ENCODE measurements at places on chromosomes 6 and 20.

GRCh38 chr6:52233975-52234823, 10.1 kb downstream of the IL17F start:
- no peaks in the 10 kb centered on the region for H3K4me1 ChIP-seq
- H3K36me3 ChIP-seq: no peaks in the 10 kb centered on the region
- H3K27me3 ChIP-seq: no peaks in the 10 kb centered on the region
- H3K27ac ChIP-seq: no peak overlapping the region
- H3K4me3 ChIP-seq: no peak overlapping the region

GRCh38 chr6:69179681-69180080, 544.6 kb downstream of the ADGRB3 start:
- DNase-seq: no peak
- no peaks in the 10 kb centered on the region for H3K36me3 ChIP-seq
- H3K27me3 ChIP-seq: no peaks in the 10 kb centered on the region
- no peaks in the 10 kb centered on the region for H3K4me1 ChIP-seq

- H3K27me3 ChIP-seq: no peaks in the 10 kb centered on the region
- no peaks in the 10 kb centered on the region for H3K36me3 ChIP-seq
- H3K4me1 ChIP-seq: no peaks in the 10 kb centered on the region
- no peak overlapping the region for H3K4me3 ChIP-seq
Measured at GRCh38 chr6:93243231-93243778, 176.1 kb downstream of the EPHA7 start.

- no peaks in the 10 kb centered on the region for H3K4me1 ChIP-seq
- H3K4me3 ChIP-seq: no peak overlapping the region
- H3K27ac ChIP-seq: no peak overlapping the region
Measured at GRCh38 chr20:707451-708110, 32.0 kb upstream of the SCRT2 start.

DNA sequence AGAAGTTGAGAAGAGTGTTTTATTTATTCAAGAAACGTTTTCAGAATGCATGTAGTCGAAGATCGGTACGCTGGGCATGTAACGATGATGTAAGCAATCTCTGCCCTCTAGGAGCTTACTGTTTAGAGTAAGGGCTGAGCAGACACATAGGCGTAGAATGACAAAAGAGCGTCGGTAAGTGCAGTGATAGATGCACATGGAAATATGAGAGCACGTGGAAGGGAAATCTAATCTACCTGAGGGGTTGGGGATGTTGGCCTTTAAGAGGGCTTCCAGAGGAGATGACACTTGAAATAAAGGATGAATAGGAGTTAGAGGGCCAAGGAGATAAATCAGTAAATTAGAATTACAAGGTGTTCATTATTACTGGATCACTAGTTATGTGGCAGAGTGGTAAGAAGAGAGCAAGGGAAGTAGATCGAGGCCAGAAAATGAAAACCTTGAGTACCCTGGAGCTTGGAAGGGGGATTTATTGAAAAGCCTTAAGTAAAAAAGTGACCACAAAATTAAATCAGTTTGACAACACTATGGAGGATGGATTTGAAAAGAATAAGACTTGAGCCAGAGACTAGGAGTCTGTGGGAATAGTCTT, 782 bp downstream of the TRMT11 start:
- H3K36me3 ChIP-seq: peaks cover 3% of the 10 kb centered on the region
- no peaks in the 10 kb centered on the region for H3K27me3 ChIP-seq
- peak overlapping the region; percentile 89 for H3K27ac ChIP-seq

DNA sequence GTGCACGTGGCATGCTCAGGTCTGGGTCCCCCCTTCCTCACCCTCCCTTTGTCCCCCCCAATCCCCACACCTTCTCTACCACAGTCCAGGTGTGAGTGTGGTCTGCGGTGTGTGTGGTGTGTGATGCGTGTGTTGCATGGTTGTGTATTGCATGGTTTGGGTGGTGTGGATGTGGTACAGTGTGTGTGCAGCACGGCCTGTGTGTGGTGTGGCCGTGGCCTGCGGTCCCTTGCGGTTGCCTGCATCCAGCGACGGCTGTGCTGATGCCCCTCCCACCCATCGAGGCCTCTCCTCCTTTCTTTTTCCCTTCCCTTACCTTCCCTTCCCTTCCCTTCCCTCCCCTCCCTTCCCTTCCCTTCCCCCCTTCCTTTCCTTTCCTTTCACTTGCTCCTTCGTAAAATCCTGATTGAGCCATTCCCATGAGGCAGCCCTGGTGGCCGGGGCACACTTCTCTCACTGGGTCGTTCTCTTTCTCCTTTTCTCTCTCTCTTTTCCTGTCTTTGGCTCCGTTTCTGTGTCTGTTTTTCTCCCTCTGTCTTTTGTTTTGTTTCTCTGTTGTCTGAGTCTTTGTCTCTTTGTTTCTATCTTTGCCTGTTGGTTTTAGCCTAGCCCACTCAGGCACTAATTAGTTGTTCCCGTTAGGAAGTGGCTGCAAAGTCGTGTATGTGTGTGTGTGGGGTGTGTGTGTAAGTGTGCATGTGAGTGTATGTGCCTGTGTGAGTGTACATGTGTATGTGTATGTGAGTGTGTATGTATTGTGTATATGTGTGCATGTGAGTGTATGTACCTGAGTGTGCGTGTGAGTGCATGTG, 65.7 kb downstream of the SRC start:
- H3K36me3 ChIP-seq: no peaks in the 10 kb centered on the region
- H3K27ac ChIP-seq: no peak overlapping the region
- H3K27me3 ChIP-seq: no peaks in the 10 kb centered on the region
- H3K4me3 ChIP-seq: no peak overlapping the region
- DNase-seq: no peak

- no peak overlapping the region for H3K4me3 ChIP-seq
- no peaks in the 10 kb centered on the region for H3K27me3 ChIP-seq
- H3K36me3 ChIP-seq: no peaks in the 10 kb centered on the region
- peaks cover 15% of the 10 kb centered on the region for H3K4me1 ChIP-seq
Measured at GRCh38 chr20:48154040-48154765, 368.9 kb upstream of the SULF2 start.

GRCh38 chr6:166115609-166116008, 52.0 kb downstream of the TBXT start:
- no peak overlapping the region for H3K4me3 ChIP-seq
- H3K36me3 ChIP-seq: no peaks in the 10 kb centered on the region
- no peaks in the 10 kb centered on the region for H3K27me3 ChIP-seq
- H3K27ac ChIP-seq: no peak overlapping the region
- DNase-seq: no peak

DNA sequence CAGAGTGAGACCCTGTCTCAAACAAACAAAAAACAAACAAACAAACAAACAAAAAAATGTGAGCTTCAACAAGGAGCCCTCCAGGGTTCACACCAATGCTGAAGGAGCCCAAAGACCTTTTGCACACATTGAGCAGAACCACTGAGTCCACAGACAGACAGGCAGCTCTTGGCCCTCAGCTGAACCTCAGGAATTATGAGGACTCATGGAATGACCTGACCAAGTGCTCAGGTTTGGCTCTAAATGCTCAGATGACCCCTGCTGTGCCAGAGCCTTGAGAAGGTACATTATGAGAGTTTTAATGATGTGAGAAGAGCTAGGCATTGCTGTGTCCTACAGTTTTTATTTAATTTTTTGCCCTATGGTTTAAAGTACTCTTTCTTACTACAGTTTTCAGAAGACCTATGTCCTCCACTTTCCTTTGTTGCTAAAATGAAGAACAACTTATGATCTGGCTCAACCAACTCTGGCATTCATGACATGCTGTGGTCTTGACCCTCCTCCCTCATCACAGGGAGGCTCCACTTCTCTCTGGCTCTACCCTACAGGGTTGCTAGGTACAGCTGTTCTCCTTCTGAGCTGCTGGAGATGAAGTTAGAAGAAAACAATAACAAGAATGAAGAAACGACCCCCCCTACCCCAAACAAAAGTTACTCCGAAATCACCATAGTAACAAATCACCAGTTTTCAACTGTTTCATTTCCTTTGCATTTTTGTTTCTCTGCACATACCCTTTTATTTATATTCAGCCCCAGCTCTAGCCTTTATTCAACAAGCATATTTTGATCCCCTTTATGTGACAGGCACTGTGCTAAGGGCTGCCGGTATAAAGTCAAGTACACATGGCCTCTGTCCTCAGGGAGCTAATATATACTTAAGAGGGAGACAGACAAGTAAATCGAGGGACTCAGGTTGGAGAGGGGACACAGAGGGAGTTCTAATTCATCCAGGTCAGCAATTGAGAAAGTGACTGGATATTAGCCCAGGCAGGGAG, 128.7 kb upstream of the TRAF3IP2 start:
- H3K36me3 ChIP-seq: no peaks in the 10 kb centered on the region
- DNase-seq: no peak
- no peaks in the 10 kb centered on the region for H3K27me3 ChIP-seq
- no peak overlapping the region for H3K27ac ChIP-seq
- no peak overlapping the region for H3K4me3 ChIP-seq

DNA sequence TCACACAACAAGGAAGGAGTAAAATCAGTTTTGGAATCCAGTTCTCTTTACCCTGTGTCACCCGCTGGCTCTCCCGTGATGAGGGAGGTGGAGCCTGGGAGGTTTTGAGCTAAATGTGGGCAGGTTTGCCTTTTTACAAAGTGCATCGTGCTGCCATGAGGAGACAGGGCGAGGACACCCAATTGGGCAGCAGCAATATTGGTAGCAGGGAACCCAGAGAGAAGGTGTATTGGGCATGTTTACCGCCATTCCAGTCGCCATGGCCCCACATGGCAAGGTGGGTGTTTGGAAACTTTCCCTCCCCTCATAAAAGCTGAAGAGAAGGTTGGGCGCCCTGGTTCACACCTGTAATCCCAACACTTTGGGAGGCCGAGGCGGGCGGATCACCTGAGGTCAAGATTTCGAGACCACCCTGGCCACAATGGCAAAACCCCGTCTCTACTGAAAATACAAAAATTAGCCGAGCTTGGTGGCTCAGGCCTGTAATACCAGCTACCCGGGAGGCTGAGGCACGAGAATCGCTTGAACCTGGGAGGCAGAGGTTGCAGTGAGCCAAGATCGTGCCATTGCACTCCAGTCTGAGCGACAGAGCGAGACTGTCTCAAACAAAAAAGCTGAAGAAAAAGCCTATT, 3.5 kb upstream of the UBE2V1 start:
- peaks cover 52% of the 10 kb centered on the region for H3K4me1 ChIP-seq
- H3K4me3 ChIP-seq: peak overlapping the region; percentile 50
- H3K27ac ChIP-seq: peak overlapping the region; percentile 65
- H3K36me3 ChIP-seq: no peaks in the 10 kb centered on the region
- no peak for DNase-seq

GRCh38 chr6:162343936-162344645, 383.5 kb downstream of the PRKN start:
- no peak for DNase-seq
- no peak overlapping the region for H3K27ac ChIP-seq
- H3K4me1 ChIP-seq: peaks cover 12% of the 10 kb centered on the region
- no peaks in the 10 kb centered on the region for H3K27me3 ChIP-seq
- no peak overlapping the region for H3K4me3 ChIP-seq

GRCh38 chr20:15476781-15477180, 1096.5 kb downstream of the KIF16B start:
- H3K4me3 ChIP-seq: no peak overlapping the region
- H3K4me1 ChIP-seq: no peaks in the 10 kb centered on the region
- H3K36me3 ChIP-seq: no peaks in the 10 kb centered on the region
- no peaks in the 10 kb centered on the region for H3K27me3 ChIP-seq

DNA sequence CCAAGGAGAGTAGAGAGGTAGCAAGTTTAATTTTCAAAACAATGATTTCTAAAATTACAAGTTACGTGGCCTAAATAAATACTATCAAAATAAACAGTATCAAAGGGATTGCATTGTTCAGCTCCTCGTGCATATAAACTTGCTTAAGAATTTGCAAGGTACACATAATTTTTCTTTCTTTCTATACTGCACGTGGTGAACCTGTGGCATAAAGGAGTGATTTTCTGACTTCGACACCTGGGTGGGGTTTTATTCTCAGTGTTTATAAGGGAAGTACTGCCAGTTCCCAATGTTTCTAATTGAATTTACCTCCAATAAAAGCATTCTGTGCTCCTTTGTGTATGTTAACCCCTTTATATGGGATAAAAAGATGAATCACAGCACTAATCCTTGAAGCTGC, 50.1 kb upstream of the C20orf144 start:
- H3K36me3 ChIP-seq: peaks cover 8% of the 10 kb centered on the region
- H3K27me3 ChIP-seq: no peaks in the 10 kb centered on the region
- no peak overlapping the region for H3K27ac ChIP-seq
- no peaks in the 10 kb centered on the region for H3K4me1 ChIP-seq
- H3K4me3 ChIP-seq: no peak overlapping the region

- peak overlapping the region; percentile 16 for H3K27ac ChIP-seq
- no peak overlapping the region for H3K4me3 ChIP-seq
- DNase-seq: no peak
Measured at GRCh38 chr6:169799474-169799926, 48.1 kb downstream of the ERMARD start.

DNA sequence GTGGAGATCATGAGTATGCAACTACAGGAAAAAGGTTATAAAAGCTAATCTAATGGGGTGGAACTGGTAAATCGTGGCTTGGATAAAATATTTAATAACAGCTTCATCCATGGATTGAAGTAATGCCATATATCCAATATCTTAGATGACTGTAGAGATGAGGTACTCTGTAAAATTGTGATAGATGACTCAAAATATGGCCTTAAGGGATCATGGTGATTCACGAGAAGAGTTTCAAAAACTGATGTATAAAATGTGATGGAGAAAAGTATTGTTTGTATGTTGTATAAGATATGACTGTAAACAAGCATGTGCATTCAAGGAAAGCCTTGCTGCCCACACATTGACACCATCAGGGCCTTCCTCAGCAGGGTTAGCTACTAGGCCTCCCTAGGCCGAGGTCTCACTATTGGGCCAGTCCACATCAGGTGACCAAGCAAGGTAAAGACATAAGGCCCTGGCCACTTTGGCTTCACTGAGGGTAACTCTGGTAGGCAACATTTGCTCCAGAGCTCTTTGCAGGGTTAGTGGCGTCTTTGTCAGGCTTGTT, 17.7 kb upstream of the CCN6 start:
- no peaks in the 10 kb centered on the region for H3K4me1 ChIP-seq
- no peaks in the 10 kb centered on the region for H3K36me3 ChIP-seq
- DNase-seq: no peak
- no peaks in the 10 kb centered on the region for H3K27me3 ChIP-seq
- peak overlapping the region; percentile 53 for H3K27ac ChIP-seq

- no peaks in the 10 kb centered on the region for H3K27me3 ChIP-seq
- H3K4me3 ChIP-seq: no peak overlapping the region
- no peak for DNase-seq
- no peaks in the 10 kb centered on the region for H3K36me3 ChIP-seq
Measured at GRCh38 chr6:25717866-25718740, 36.4 kb upstream of the SLC17A4 start.

GRCh38 chr6:57108691-57109090, 18.7 kb downstream of the ZNF451 start:
- no peak overlapping the region for H3K27ac ChIP-seq
- DNase-seq: no peak

GRCh38 chr6:157253699-157254098, 69.6 kb downstream of the TMEM242 start:
- no peak overlapping the region for H3K27ac ChIP-seq
- H3K27me3 ChIP-seq: no peaks in the 10 kb centered on the region
- no peak for DNase-seq
- H3K4me1 ChIP-seq: no peaks in the 10 kb centered on the region
- H3K36me3 ChIP-seq: no peaks in the 10 kb centered on the region

GRCh38 chr6:6191476-6191875, 129.0 kb downstream of the F13A1 start:
- no peaks in the 10 kb centered on the region for H3K27me3 ChIP-seq
- no peak overlapping the region for H3K4me3 ChIP-seq
- no peaks in the 10 kb centered on the region for H3K36me3 ChIP-seq
- DNase-seq: no peak

GRCh38 chr6:115969930-115970273, 90.8 kb downstream of the FRK start:
- no peak for DNase-seq
- no peaks in the 10 kb centered on the region for H3K4me1 ChIP-seq

GRCh38 chr6:21181866-21182265, 411.7 kb upstream of the SOX4 start:
- DNase-seq: no peak
- no peaks in the 10 kb centered on the region for H3K4me1 ChIP-seq
- no peak overlapping the region for H3K27ac ChIP-seq
- H3K36me3 ChIP-seq: no peaks in the 10 kb centered on the region
- H3K27me3 ChIP-seq: no peaks in the 10 kb centered on the region

All from esophagus squamous epithelium (tissue), 5 donors.